Activated T-helper 17 cell treated with anti-CD3 and anti-CD28 coated beads, Interleukin-2, amount 50 U/mL, for 72 hours (primary cell): ENCODE measurements at places on chromosomes 12 and 14.

DNA sequence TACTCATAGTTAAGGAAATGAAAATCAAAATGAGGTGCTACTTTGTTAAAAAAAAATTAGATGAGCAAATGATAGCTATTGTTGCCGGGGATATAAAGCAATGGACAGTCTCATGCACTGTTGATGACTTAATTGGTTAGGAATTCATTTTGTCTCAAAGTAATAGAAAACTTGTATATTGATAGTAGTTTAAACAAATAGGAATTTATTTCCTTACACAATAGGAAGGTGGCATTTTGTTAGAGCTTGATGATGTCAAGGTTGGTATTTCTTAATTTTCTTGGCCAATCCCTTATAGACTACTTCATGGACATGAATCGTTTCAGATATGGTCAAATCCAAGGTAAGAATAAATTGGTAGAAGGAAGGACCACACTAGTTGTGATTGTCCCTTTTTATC is 7.8 kb downstream of the PRPF39 start:
- H3K36me3 ChIP-seq = peaks cover 94% of the 10 kb centered on the region
- no peak for ATAC-seq
- peak overlapping the region; percentile 91 for H3K27ac ChIP-seq
- H3K27me3 ChIP-seq = no peaks in the 10 kb centered on the region

- no peaks in the 10 kb centered on the region for H3K27me3 ChIP-seq
- no peaks in the 10 kb centered on the region for H3K36me3 ChIP-seq
- H3K4me1 ChIP-seq = no peaks in the 10 kb centered on the region
Observed at GRCh38 chr12:39235990-39236767, 206.7 kb downstream of the KIF21A start.

GRCh38 chr12:24175284-24175683 is 225.8 kb upstream of the SOX5 start:
- H3K27ac ChIP-seq = no peak overlapping the region
- no peak overlapping the region for H3K4me3 ChIP-seq
- no peaks in the 10 kb centered on the region for H3K4me1 ChIP-seq
- H3K27me3 ChIP-seq = no peaks in the 10 kb centered on the region
- ATAC-seq = no peak

- peak; percentile 73 for ATAC-seq
- peak overlapping the region; percentile 74 for H3K27ac ChIP-seq
- H3K27me3 ChIP-seq = peaks cover 3% of the 10 kb centered on the region
- H3K4me3 ChIP-seq = peak overlapping the region; percentile 87
Observed at GRCh38 chr12:110689281-110690126, 589 bp upstream of the HVCN1 start.

DNA sequence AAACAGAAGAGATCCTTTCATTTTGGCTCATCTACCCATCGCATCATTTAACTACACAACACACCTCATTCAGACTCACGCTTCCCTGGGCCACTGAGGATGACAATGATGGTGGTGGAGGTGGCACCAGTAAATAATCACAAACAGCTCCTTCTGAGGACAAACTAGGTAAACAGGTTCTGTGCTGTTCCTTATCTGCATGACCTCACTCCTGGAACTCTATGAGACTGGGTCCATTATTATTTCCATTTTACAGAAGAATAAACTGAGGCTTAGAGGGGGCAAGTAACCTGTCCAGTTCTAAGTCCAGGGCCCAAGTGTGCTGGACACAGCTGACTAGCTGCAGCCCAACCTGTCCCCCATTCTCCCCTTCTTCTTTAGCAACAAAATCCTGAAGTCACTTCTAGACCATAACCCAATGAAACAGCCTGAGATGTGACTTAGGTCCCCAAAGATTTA is 50.4 kb downstream of the ITPK1 start:
- H3K4me3 ChIP-seq = peak overlapping the region; percentile 65
- peak overlapping the region; percentile 82 for H3K27ac ChIP-seq
- peak; percentile 57 for ATAC-seq
- H3K4me1 ChIP-seq = peaks cover 34% of the 10 kb centered on the region
- no peaks in the 10 kb centered on the region for H3K36me3 ChIP-seq
- H3K27me3 ChIP-seq = no peaks in the 10 kb centered on the region

GRCh38 chr14:66069830-66070541 is 416.2 kb upstream of the CCDC196 start:
- ATAC-seq = no peak
- H3K4me1 ChIP-seq = no peaks in the 10 kb centered on the region
- H3K36me3 ChIP-seq = no peaks in the 10 kb centered on the region
- no peak overlapping the region for H3K4me3 ChIP-seq
- H3K27ac ChIP-seq = no peak overlapping the region

- peaks cover 9% of the 10 kb centered on the region for H3K4me1 ChIP-seq
- H3K27ac ChIP-seq = no peak overlapping the region
- H3K36me3 ChIP-seq = peaks cover 58% of the 10 kb centered on the region
- peak overlapping the region; percentile 76 for H3K4me3 ChIP-seq
Observed at GRCh38 chr12:132142679-132143335, 1.3 kb downstream of the DDX51 start.

DNA sequence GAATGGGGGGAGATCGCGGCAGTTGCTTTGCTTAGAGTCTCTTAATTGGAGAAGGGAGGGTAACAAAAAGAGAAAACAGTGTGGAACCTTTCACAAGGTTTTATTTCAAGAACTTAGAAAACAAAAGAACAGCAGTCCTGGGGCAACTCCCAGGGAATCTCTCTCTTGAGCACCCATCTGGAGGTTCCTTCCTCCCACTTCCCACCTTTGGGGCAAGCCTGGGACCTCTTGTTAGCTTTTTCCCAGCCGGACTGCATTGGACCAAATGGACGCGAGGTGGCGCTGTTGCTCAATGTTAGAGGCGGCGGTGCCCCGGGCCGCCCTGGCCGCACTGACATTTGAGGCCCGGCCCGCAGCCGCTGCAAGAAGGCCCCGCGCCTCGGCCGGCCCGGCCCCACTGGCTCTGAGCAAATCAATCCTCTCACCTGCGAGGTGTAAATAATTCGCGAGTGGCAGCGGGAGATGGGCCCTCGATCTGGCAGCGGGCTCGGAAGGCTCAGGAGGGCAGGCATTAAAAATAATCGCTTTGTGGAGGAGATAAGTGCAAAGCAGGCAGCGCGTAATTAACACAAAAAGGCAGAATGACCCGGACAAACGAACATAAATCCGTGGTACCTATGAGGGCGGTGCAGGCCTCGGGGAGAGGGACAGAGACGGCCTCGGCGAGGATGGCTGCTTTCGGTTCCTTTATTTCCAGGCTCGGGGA is 2.8 kb upstream of the HOXC8 start:
- H3K4me1 ChIP-seq = peaks cover 6% of the 10 kb centered on the region
- H3K27me3 ChIP-seq = peaks cover 84% of the 10 kb centered on the region
- H3K27ac ChIP-seq = no peak overlapping the region
- ATAC-seq = peak; percentile 84
- H3K36me3 ChIP-seq = no peaks in the 10 kb centered on the region

DNA sequence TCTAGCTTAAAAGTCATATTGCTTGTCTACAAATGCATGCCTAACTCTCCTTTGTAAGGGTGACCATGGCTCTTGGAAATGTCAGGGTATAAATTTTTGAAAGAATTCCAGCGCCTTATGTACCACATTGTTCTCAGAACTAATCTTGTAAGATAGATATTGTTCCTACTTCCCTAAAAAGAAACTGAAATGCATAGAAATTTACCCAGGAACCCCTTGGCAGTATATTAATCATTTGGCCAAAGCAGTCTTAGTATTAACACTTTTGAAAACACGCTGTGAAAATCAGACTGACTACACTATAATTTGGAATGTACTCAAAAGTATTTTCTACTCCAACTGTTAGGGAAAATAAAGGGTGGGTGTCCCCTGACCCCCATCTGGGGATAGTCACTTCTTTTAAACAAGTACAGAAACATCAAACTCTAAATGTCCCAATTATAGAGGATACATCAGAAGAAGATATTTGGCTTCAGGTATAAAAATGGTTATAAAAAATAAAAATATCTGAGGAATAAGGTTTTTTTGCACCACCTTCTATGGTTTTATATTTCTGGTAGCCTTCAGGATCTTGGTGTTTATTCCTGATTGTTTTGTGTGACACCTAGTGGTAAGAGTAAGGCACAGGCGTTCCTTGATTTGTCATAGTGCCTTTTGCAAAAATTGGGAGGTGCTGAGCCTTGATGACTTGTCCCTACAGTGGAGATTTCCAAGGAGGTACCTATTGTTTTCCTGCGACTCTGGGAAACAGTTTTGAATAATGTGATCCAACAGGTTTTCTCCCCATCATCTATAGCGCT is 2.2 kb upstream of the NFKBIA start:
- peaks cover 19% of the 10 kb centered on the region for H3K4me1 ChIP-seq
- no peaks in the 10 kb centered on the region for H3K27me3 ChIP-seq
- peak overlapping the region; percentile 97 for H3K4me3 ChIP-seq
- peaks cover 35% of the 10 kb centered on the region for H3K36me3 ChIP-seq

GRCh38 chr14:50218501-50218900 is 12.9 kb downstream of the SOS2 start:
- peaks cover 11% of the 10 kb centered on the region for H3K36me3 ChIP-seq
- H3K27me3 ChIP-seq = no peaks in the 10 kb centered on the region
- H3K27ac ChIP-seq = no peak overlapping the region

DNA sequence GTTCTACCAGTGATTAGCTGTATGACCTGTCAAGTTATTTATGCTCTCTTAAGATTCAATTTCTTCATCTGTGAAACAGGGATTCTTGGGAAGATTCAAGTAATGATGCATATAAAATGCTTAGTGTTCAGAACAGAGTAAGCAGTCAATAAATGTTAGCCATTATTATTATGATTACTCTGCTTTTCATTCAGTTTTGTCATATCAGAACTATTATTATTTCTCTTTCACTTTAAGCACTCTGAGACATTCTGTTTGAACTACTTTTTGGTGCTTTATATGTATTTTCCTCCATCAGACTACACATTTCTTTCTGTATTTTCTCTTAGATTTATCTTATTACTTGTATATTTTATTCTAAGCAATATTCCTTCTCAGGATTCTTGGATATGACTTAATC is 81.2 kb downstream of the CFAP54 start:
- peak; percentile 22 for ATAC-seq
- H3K4me1 ChIP-seq = peaks cover 8% of the 10 kb centered on the region
- no peaks in the 10 kb centered on the region for H3K36me3 ChIP-seq
- peak overlapping the region; percentile 56 for H3K27ac ChIP-seq
- peaks cover 16% of the 10 kb centered on the region for H3K27me3 ChIP-seq
- peak overlapping the region; percentile 51 for H3K4me3 ChIP-seq

DNA sequence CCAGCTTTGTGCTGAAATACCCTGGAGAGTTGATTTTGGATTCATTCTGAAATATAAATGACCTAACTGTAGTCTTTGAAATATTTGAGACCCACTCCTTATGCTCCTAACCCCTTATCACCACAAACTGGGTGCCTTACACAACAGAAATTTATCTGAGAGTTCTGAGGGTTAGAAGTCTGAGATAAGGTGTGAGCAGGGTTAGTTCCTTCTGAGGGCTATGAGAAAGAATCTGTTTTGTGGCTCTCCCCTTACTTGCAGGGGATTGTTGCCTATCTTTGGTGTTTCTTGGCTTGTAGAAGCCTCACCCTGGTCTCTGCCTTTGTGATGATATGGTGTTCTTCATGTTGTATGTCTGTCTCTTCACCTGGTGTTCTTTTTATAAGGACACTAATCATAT is 91.7 kb downstream of the DERA start:
- H3K4me3 ChIP-seq = no peak overlapping the region
- H3K36me3 ChIP-seq = peaks cover 25% of the 10 kb centered on the region
- ATAC-seq = no peak
